ENCODE measurements at places on chromosomes 1 and 21. TPM values are rescaled to one million over a fixed set of nuclear protein-coding genes. Genes with fewer than 3 reads are reported as not detected.

GRCh38 chr1:36590264-36590663, 107.6 kb upstream of the CSF3R start:
- DNase-seq, result no peak

DNA sequence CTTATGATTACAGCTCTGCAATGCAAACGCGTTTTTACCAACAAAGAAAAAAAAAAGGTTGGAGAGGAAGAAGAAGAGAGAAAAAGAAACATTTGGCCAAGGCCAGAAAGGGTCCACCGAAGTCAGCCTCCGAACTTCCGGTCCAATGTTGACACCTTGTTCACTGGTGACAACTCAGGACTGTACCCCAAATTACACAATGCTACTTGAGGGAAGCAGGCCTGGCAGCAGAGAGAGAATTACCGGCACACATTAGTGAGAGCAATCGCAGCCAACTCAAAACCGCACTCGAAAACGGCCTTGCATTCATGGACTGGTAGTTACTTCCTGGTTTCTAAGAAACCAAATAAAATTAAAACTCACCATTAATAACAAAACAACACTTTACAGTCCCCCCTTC, 652.5 kb downstream of the KIF26B start:
- DNase-seq, result no peak

GRCh38 chr1:22502202-22502601, 50.6 kb downstream of the ZBTB40 start:
- DNase-seq, result no peak

DNA sequence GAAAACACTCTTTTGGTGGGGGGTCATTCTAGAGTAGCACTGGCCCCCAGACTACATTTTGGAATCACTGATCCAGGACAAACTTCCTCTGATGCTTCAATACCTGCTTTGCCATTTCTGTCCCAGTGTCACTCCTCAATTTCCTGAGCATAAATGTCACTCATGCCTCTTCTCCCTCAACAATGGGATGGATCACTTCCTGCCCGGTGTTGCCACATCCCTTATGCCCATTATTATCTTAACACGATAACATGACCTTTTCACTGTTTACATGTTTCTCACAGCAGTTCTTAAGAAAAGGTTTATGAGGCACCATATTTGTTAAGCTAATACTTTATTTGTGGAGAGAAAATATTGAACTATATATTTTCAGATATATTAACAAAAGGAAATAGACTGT, 3.9 kb upstream of the ITLN1 start:
- no peak for DNase-seq

The C1orf116 gene
- total RNA-seq, result 0.79 TPM

All from liver (tissue), 10 donors.